Stimulated activated CD8-positive, alpha-beta memory T cell treated with anti-CD3 and anti-CD28 coated beads, Interleukin-4, amount 100 ng/mL, for 4 hours (primary cell): ENCODE measurements at places on chromosomes 6 and 20.

GRCh38 chr20:58889798-58890517, 37.4 kb downstream of the GNAS start:
- no peak for DNase-seq

GRCh38 chr6:124522335-124522734, 439.9 kb upstream of the RNF217 start:
- no peak for DNase-seq

GRCh38 chr6:152085451-152085921, 278.0 kb downstream of the ESR1 start:
- DNase-seq = no peak

- DNase-seq = no peak
These were observed 242.1 kb downstream of the DLL1 start for GRCh38 chr6:170048615-170049256.

DNA sequence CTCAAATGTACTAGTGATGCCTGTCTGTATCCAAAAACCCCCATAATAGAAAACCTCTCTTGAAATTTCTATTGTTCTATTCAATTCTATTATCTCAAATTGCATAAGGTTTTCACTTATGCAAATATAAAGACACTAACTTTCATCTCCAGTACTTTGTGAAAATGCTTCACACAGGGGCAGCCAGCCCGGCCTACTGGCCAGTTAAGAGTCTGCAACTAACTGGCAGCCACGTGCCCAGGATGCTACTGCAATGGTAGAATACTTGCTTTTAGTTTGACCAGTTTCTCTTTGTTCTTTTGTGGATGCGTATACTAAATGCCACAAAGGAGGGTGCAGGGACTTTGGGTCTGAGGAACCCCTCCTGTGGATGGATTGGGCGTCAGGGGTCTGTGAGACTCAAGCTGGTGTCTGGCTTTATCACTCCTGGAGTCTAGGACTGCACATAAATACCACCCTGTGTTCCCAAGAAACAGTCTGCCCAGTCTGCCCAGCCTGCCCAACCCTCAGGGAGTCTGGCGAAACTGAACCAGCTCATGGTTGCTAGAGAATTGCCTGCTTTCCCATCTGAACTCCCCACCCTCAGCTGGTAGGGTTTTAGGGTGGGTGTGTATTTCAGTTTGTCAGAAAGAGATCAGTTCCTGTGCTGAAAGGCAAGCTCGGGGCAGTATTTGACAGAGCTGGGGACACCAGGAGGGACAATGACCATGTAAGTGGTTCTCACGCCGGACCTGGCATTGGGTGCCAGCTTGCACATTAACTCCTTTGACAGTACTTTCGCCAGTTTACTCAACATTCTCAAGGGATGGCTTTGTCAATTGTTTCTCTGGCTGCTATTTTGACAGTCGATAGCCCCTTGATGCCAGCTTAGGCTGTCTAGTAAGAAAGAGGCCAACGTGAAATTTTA, 558.2 kb upstream of the JAG1 start:
- no peak for DNase-seq

GRCh38 chr6:53495506-53496499, 49.1 kb downstream of the GCLC start:
- DNase-seq = no peak

GRCh38 chr6:5215799-5216198, 45.0 kb downstream of the LYRM4 start:
- DNase-seq = no peak

DNA sequence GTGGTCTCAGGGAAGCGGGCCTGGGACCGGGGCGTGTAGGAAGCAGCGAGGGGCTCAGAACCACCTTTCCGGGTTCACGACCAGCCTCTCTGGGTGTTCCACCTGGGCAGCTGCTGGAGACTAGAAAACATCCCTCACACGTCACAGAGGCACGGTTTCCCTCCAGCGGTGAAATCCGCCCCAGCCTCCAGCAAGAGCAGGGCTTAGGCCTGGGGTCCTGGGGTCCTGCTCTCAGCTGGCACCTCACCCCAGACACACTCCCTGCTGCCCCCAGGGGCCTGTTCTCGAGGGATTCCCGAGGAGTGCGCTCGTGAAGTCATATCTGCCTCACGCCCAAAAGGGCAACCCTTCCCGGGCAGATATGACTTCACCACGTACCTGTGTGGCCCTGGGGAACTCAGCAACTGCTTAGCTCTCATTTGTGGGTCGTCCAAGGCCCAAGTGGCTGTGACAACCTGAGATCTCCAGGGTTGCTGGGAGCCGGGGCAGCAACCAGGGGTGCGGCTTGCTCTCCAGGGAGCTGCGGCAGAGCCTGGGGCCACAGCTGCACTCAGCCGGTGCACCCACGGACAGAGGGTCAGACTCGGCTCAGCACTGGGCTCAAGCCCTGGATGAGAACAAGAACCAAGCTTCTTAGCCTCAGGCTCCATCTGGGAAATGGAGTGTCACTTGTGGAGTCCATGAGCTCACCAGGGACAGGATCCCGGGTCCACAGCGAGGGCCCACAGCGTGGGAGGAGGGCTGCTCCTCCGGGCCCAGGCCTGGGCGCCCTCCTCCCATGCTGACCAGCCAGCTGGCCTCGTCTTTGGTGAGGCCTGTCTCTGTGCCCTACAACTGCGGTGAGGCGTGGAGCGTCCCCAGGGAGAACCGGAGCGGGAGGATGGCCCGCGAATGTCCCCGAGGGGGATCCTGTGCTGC, 661 bp downstream of the FNDC11 start:
- DNase-seq = no peak

GRCh38 chr6:169498916-169499513, 202.8 kb downstream of the WDR27 start:
- DNase-seq = no peak

- no peak for DNase-seq
These were observed 35.7 kb downstream of the RAB44 start for GRCh38 chr6:36733300-36733699.

DNA sequence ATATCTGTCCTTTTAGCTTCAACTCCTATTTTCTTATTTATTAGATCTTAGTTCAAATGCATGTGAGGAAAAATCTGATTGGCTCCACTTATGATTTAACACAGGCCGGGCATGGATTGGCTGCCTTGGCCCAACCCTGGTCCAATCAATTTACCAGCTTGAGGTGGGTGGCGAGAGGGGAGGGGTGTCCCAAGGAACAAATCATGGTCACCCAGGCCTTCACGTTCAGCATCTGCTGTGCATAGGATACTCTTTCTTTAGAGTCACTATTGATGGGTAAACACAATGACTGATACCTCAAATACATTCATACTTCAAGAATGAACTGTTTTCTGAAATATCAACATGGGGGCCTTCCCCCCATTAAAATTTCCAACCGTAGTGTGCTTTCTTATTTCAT, 14.9 kb upstream of the BACH2 start:
- no peak for DNase-seq

GRCh38 chr6:71457929-71458328, 169.3 kb downstream of the OGFRL1 start:
- DNase-seq = no peak

DNA sequence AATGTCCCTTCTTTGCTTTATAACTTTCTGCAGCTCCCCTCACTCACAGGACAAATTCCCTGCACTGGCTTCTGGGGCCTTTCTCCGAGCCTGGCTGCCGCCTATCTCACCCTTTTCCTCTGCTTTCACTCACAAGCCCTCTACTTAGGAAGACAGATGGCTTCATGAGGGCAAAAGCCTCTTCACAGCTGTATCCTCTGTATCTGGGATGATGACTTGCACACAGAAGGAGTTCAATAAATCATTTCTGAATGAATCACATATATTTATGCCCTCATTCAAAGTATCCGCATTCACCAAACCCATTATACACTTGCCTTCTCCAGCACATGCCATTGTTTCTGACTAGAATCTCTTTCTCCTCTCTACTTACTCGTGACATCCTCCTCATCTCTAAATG, 159.0 kb upstream of the RIPOR2 start:
- DNase-seq = no peak

- no peak for DNase-seq
These were observed 31.2 kb downstream of the TREML1 start for GRCh38 chr6:41122918-41123317.

- no peak for DNase-seq
These were observed 18.4 kb upstream of the CCND3 start for GRCh38 chr6:41960028-41960427.

- DNase-seq = no peak
These were observed 668 bp downstream of the PKIB start for GRCh38 chr6:122610690-122611455.

- DNase-seq = no peak
These were observed 8.9 kb downstream of the DSP start for GRCh38 chr6:7550433-7550801.

DNA sequence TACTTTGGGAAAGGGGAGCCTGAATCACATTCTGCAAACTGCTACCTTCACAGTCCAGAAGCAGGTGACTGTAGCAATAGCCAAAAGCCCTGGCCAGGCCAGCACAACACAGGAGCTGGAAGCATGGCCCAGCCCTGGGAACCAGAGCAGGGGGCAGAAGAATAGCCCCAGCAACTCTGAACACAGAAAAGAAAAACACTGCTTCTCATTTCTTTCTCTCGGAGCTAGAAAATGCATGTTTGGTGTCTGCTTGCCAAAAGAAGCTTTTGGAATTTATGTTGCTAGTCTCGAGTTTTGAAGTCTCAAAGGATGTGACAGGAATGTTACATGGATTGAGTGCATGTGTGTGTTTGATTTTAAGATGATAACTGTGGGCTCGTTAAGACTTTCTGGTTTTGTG, 79.8 kb upstream of the SCAF8 start:
- DNase-seq = no peak

GRCh38 chr6:45813943-45814342, 201.7 kb downstream of the CLIC5 start:
- DNase-seq = no peak
